PC-9 (cell line): ENCODE measurements at places on chromosomes 12 and 14.

- no peak for DNase-seq
These were observed 1.7 kb downstream of the RDH16 start for GRCh38 chr12:56955631-56956256.

DNA sequence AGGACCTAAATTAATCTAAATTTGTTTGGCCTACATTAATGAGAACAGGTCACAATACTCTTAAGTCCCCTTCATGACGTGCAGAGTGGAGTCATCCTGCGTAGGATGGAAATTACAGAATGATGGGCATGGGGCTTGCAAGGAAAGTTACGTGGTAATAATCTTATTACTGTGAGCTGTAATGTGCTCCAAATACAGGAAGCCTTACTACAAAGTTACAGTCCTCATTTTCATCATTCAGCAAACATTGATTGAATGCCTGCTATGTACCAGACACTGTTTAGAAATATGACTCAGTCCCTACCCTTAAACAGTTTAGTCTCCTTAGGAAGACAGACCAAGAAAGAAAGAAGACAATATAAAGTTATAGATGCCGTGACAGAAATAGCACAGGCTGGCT, 9.4 kb downstream of the HIGD1C start:
- no peak for DNase-seq

- no peak for DNase-seq
These were observed 811 bp upstream of the FBRSL1 start for GRCh38 chr12:132489078-132489601.

- DNase-seq, result no peak
These were observed 138.0 kb downstream of the ANO2 start for GRCh38 chr12:5807090-5807414.

DNA sequence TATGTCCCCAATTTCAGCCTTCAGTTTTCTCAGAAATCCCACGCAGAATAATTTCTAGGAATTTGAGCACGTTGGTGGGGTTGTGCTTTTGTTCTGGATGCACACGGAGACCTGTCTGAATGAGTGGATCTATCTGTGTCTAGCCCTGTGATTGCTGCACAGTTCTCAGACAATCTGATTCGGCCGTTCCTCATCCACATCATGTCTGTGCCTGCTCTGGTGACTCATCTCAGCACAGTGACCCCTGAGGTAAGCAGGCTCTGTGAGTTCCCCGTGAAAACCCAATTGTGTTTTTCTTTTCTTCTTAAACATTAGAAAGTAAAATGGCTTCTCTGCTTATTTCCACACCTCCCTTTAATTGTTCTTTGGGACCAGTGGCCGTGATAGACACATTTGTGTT, 20.2 kb downstream of the UBE3B start:
- no peak for DNase-seq

- no peak for DNase-seq
These were observed 26.2 kb upstream of the CHPT1 start for GRCh38 chr12:101671157-101671791.

DNA sequence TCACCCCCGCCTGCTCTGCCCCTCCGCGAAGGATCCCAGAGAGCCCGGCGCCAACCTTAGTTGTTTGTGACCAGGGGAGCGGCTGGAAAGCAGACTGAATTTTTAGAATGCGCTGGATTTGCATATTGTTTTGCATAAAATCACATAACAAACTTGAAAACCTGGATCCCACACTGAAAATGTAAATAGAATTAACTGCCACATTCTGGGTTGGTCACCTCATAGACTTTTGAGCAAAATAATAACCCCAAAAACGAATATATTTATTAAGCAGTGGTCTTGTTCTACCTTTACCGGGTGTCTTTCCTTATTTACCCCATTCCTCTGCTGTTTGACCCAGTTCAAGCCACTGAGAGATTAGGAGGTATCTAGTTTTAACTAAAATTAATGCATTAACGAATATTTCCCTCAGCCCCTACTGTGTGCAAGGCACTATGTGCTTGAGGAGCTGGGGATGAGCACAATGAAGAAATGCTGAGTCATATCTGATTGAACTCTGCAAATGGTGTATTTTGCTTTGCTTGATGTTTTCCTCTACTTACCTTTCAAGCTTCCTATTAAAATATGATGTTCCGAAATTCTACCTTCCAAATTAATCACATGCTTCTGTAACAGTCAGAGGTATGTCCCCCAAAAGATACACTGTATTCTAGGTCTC, 438 bp upstream of the EGLN3 start:
- no peak for DNase-seq

DNA sequence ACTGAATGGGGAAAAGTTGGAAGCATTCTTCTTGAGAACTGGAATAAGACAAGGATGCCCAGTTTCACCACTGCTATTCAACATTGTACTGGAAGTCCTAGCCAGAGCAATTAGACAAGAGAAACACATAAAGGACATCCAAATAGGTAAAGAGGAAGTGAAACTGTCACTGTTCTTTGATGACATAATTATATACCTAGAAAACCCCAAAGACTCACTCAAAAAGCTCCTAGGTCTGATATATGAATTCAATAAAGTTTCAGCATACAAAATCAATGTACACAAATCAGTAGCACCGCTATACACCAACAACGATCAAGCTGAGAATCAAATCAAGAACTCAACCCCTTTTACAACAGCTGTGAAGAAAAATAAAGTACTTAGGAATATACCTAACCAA, 157.3 kb upstream of the DDHD1 start:
- no peak for DNase-seq

DNA sequence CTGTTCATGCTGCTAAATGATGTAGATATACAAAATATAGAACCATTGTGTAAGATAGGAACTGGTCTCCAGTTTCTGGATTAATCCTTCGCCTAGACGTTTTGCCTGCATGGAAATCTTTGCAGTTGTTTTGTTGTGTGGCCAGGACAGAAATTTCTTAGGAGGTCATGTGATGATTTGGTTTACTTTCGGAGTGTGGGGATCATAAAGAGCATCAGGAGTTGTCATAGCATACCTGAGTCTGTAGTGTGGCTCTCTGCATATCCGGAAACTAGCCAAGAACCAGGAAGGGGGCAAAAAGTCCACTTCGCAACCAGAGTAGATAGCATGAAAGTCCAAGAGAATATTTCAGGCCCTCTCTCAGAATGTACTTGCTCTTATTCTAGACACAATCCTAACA, 3.1 kb downstream of the SAMD4A start:
- DNase-seq, result no peak

DNA sequence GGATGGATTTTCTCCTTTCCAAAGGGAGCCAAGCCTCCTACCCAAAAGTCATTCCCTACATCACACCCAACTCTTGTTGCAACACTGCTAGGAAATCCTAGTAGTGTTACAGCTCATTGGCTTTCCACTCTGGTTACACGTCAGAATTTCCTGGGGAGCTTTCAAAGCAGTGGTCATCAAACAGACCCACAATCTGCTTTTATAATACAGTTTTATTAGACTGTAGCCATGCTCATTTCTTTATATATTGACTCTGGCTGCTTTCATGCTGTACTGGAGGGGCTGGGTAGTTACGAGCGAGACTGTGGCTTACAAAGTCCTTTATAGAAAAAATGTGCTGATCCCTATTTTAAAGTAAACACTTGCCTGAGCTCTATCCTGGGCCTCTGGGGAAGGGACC, 34.3 kb downstream of the ZFYVE26 start:
- no peak for DNase-seq

- DNase-seq, result peak; percentile 38
These were observed 101.2 kb upstream of the STXBP6 start for GRCh38 chr14:25150934-25151790.

GRCh38 chr12:93243689-93244513, 133.8 kb upstream of the NUDT4 start:
- DNase-seq, result peak; percentile 42

DNA sequence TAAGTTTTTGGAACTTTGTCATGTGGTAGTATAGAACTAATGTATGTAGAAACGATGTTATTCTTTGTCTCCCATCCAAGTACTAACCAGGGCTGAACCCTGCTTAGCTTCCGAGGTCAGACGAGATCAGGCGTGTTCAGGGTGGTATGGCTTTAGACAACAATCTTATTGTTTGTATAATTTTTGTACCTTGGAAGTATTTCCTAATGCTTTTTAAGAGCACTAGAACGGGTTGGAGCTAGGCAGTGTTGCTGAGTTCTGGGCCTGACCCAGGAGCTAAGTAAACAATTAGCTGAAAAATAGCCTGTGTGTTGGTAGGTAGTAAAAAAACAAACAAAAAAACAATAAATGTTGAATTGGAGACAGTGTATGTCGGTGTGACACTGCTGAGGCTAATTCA, 244.3 kb downstream of the EMP1 start:
- no peak for DNase-seq

DNA sequence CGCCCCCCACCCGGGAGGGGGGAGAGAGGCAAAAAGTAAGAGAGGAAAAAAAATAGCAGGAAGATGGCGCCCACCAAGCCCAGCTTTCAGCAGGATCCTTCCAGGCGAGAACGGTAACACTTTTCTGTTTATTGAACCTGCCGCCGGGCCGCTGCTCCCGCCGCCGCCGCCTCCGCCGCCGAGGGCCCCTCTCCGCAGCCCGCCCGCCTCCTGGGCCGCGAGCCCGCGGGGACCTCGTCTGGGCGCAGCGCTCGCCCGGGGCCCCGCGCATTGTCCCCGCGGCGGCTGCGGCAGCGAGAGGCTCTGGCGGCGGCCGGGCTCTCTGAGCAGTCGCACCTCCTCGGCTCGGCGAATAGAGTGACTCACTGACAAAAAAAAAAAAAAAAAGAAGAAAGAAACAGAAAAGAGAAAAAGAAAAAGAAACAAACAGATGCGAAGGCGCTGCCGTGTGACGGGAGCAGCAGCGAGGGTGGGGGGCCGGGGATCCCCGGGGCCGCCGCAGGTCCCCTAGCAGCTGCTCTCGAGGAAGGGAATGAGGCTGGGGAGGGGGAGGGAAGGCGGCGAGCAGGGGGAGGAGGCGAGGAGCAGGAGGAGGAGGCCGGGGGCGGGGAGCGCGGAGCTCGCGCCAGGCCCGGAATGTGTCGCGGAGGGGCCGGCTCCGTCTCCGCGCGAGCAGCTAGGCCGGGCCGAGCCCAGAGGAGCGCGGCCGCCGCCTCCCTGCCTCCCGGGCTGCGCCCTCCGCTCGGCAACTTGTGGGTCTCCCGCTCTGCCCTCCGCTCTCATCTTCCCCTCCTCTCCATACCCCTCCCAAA, 781 bp downstream of the NPAS3 start:
- DNase-seq, result no peak

- DNase-seq, result no peak
These were observed 18.3 kb downstream of the PLEK2 start for GRCh38 chr14:67393689-67394088.

DNA sequence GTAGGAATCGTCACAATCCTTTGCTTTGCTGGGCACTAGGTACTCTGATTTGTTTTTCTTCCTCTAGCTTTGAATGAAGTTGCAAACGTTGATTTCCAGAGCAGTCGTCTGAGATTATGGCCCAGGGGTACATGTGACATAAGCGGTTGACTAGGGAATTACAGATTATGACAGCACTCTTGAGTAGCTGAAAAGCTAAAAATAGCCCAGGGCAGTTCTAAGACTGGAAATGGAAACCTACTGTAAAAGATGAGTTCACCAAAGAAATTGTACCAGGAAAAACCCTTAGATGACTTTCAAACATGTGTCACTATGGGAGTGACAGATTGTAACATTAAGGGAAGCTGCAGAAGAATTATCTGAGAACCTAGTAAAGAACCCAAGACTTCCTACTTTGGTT, 108.5 kb downstream of the ANO6 start:
- no peak for DNase-seq

- DNase-seq, result no peak
These were observed 199.0 kb upstream of the ATP2B1 start for GRCh38 chr12:89907659-89908058.

DNA sequence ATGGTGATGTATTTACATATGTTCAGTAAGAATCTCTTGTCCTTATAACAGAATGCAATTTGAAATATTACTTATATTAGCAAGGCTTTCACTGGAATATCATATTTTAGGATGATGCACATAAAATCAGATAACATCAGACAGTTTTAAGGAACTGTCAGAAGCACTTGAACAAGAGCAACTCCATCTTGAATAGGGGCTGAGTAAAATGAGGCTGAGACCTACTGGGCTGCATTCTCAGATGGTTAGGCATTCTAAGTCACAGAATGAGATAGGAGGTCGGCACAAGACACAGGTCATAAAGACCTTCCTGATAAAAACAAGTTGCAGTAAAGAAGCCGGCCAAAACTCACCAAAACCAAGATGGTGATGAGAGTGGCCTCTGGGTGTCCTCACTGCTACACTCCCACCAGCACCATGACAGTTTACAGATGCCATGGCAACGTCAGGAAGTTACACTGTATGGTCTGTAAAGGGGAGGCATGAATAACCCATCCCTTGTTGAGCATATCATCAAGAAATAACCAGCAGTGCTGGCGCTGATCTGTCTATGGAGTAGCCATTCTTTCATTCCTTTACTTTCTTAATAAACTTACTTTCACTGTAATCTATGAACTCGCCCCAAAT, 27.6 kb upstream of the ETV6 start:
- DNase-seq, result no peak

- peak; percentile 92 for DNase-seq
These were observed 1.1 kb upstream of the HDAC7 start for GRCh38 chr12:47820631-47821345.

DNA sequence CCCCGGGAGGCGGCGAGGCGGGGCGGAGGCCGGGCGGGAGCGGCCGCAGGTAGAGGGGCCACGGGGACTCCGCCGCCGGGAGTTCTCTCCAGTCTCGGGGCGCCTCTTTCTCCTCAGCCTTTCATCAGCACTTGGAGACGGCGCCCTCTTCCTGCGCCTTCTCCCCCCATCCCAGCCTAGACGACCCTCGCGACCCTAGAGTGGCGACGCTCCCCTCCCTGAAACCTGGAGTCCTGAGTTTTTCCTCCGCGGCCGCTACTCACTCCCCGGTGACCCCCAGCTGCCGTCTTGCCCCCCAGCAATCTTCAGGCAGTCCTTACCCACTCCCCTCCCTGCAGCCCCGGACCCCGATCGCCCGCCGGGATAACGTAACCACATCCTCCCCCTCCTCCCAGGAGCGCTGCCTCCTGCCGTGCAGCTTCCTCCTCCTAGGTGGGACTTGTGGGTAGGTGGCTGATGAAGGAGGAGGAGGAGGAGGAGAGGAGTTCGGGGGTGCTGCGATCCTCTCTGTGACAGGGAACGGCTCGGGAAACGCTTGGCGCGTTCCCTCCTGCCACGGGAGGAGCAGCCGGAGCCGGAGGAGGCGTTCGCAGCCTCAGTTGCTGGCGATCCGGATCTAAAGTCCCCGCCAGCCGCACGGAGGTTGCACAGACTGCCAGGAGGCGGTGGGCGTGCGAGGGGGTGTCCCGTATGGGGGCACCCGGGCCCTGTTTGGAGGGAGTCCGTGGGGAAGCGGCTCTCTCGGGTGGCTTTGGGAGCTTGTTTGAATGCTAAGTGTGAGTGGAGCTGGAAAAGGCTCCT, 891 bp downstream of the PLEKHA5 start:
- peak; percentile 61 for DNase-seq
